CD4-positive, alpha-beta memory T cell (primary cell): ENCODE measurements at places on chromosomes 6 and 20. TPM values are rescaled to one million over a fixed set of nuclear protein-coding genes. Genes with fewer than 3 reads are reported as not detected.

Gene PRRT1
- 1.5 TPM for total RNA-seq

Gene DLL1
- total RNA-seq: 3.4 TPM

Gene FAM209A
- total RNA-seq: 4.2 TPM

Gene PKIB
- total RNA-seq: 0.89 TPM

Gene CRYBG1
- total RNA-seq: 45.4 TPM

Gene PLCB1
- total RNA-seq: 9.6 TPM

Gene SMOC2
- total RNA-seq: not detected

Gene COL19A1
- total RNA-seq: not detected

Gene DLK2
- 0.33 TPM for total RNA-seq
